ENCODE measurements at places on chromosomes 1 and 21.

GRCh38 chr1:167683641-167684502 lies 37.9 kb upstream of the MPZL1 start:
- H3K27me3 ChIP-seq: no peaks in the 10 kb centered on the region
- peaks cover 71% of the 10 kb centered on the region for H3K36me3 ChIP-seq
- no peak overlapping the region for H3K27ac ChIP-seq

DNA sequence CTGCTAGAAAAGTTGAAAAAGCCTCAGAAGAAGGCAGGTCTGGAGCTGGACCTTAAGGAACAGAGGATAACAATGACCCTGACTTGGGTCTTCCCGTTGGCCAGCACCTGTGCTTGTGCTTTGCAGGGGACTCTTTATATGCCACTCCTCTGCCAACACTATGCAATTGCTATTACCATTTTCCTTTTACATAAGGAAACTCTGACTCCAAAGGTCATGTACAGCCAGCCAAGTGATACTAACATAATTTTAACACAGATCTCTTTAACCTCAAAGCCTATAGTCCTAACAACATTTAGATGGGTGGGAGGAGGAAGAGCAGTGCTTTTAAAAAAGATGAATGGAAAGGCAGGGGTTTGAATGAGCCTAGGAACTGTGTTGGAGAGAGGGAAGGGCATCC lies 106.6 kb upstream of the RAB4A start:
- DNase-seq: no peak
- H3K36me3 ChIP-seq: no peaks in the 10 kb centered on the region
- no peak overlapping the region for H3K4me3 ChIP-seq
- no peaks in the 10 kb centered on the region for H3K4me1 ChIP-seq
- H3K27me3 ChIP-seq: no peaks in the 10 kb centered on the region

DNA sequence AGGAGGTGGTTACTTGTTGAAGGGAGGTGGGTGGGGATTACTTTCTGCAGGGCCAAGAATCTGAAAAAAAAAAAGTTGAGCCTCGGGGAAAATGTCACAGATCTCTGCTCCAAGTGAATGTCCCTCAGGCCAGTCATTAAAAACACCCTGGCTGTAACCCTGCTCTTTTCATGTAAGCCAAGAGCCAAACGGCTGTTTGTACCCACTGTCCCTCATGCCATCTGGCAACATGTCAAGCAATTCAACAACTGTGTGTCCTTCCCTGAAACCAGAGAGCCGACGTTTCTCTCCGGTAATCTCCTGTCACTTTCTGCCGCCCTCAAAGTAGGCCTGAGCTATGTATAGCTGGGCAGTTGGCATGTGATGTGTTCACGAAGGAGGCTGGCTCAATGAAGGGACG lies 14.7 kb downstream of the CASQ2 start:
- no peaks in the 10 kb centered on the region for H3K36me3 ChIP-seq
- no peak overlapping the region for H3K4me3 ChIP-seq
- H3K4me1 ChIP-seq: no peaks in the 10 kb centered on the region
- no peak for DNase-seq
- H3K27me3 ChIP-seq: no peaks in the 10 kb centered on the region
- no peak overlapping the region for H3K27ac ChIP-seq

- H3K27ac ChIP-seq: no peak overlapping the region
- no peak for DNase-seq
- H3K36me3 ChIP-seq: no peaks in the 10 kb centered on the region
These were observed 50.8 kb downstream of the CHD5 start for GRCh38 chr1:6129313-6129712.

DNA sequence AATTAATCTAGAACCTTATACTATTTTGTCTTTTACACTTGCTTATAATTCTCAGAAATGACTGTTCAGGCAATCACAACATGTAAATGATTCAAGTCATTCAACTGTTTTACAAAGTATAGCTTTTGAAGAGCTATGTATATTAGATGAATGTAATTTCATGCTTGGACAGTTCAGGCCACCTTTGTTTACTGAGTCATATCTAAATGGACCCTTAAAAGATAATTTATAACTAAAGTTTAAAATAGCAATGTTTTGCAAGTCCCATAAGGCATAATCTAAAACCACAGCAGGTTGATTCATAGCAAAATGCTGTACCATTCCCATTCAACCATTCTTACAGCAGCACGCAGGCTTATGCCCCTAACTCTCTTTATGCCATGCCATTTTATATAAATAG lies 64.8 kb downstream of the PIK3R3 start:
- no peak overlapping the region for H3K27ac ChIP-seq
- DNase-seq: no peak
- H3K27me3 ChIP-seq: no peaks in the 10 kb centered on the region

DNA sequence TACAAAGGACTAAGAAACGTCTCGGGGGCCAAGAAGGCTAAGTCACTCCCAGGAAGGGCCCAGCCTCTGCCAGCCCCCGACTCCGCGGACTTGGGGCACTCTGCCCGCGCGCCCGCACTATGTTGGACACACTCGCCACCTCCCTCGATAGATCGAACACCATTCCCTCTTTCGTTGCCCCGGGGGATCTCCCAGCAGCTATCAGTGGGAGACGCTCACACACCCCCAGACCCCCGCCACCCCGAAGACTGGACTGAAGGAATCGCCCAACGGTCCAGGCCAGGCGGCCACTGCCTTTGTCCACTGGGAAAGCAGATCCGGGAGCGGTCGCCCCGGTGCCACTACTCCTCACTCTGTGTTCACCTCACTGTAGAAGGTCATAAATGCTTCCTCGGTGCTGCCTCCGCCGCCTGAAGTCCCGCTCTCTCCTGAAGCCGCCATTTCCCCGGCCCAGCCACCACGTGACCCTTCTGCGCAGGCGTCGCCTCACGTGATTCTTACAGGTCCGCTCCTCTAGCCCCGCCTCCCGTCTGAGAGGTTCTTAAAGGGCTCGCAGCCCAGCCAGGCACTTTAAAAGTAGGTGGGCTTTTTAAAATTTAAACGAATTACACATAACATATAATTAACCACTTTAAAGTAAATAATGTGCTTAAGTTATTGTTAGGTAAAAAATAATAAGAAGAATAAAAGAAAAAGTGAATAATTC lies at the start of gene DNAJC8:
DNAJC8 (minus strand) TSS at position 472 of the 706 bp plus-strand sequence; CDS start at position 441, 31 bp downstream.
- DNase-seq: peak; percentile 93
- no peaks in the 10 kb centered on the region for H3K27me3 ChIP-seq
- H3K4me1 ChIP-seq: peaks cover 34% of the 10 kb centered on the region
- H3K36me3 ChIP-seq: peaks cover 16% of the 10 kb centered on the region

- no peaks in the 10 kb centered on the region for H3K27me3 ChIP-seq
- DNase-seq: no peak
- H3K4me3 ChIP-seq: no peak overlapping the region
These were observed 344.9 kb downstream of the PTPRU start for GRCh38 chr1:29581256-29581655.

GRCh38 chr1:200154069-200154767 lies 126.7 kb downstream of the NR5A2 start:
- peak; percentile 17 for DNase-seq
- peaks cover 27% of the 10 kb centered on the region for H3K4me1 ChIP-seq

DNA sequence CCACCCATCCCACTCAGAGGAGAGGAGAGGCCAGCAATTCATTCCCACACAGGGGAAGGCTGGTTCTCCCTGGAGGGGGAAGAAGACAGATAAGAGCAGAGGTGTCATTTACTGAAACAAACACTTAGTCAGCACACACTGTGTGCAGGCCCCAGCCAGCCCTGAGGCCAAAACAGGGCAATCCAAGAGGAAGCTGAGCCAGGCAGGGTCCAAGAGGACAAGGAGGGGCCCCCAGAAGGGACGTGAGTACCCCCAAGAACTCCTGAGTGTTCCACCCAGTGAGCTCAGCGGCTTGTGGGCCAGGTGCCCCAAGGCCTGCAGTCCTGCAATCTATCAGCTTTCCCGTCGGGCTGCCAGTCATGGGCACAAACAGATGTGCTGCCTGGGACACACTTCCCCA lies 15.8 kb downstream of the ADGRB2 start:
- no peak for DNase-seq
- no peaks in the 10 kb centered on the region for H3K27me3 ChIP-seq
- H3K4me3 ChIP-seq: no peak overlapping the region

GRCh38 chr21:34017039-34017961 lies 56.1 kb upstream of the MRPS6 start:
- no peaks in the 10 kb centered on the region for H3K36me3 ChIP-seq
- H3K4me1 ChIP-seq: peaks cover 17% of the 10 kb centered on the region
- no peak for DNase-seq
- H3K27me3 ChIP-seq: no peaks in the 10 kb centered on the region
- H3K27ac ChIP-seq: no peak overlapping the region
- H3K4me3 ChIP-seq: no peak overlapping the region

DNA sequence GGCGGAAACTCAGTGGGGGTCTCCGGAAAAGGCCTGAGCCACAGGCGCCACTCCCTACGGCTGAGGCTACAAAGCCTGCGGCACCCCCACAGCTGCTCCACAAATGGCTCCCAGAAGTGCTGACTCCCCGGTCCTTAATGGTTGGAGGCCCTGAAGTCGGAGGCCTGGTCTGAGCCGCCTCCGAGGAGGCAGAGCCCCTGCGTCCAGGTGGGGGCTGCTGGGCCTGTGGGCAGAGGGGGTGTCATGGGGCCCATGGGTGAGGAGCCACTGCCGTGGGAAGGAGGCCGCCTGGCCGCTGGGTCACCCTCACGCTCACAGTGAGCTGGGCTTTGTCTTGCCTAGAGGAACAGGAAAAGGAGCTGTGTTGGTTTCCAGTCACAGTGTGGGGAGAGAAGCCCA lies 12.4 kb upstream of the COL18A1 start:
- no peak for DNase-seq
- H3K27ac ChIP-seq: no peak overlapping the region
- no peaks in the 10 kb centered on the region for H3K36me3 ChIP-seq
- H3K4me3 ChIP-seq: no peak overlapping the region
- H3K27me3 ChIP-seq: no peaks in the 10 kb centered on the region

DNA sequence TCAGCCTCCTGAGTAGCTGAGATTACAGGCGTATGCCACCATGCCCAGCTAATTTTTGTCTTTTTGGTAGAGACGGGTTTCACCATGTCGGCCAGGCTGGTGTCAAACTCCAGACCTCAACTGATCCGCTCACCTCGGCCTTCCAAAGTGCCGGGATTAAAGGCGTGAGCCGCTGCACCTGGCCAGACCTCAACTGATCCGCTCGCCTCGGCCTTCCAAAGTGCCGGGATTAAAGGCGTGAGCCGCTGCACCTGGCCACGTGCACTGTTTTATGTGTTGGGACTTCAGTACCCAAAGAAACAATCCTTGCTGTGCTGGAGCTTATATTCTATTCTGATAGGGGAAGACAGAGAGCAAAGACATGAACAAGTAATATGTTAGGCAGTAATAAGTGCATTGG lies 10.1 kb downstream of the TRAF5 start:
- no peak overlapping the region for H3K4me3 ChIP-seq
- peaks cover 92% of the 10 kb centered on the region for H3K4me1 ChIP-seq
- DNase-seq: no peak
- H3K27me3 ChIP-seq: no peaks in the 10 kb centered on the region
- no peak overlapping the region for H3K27ac ChIP-seq

DNA sequence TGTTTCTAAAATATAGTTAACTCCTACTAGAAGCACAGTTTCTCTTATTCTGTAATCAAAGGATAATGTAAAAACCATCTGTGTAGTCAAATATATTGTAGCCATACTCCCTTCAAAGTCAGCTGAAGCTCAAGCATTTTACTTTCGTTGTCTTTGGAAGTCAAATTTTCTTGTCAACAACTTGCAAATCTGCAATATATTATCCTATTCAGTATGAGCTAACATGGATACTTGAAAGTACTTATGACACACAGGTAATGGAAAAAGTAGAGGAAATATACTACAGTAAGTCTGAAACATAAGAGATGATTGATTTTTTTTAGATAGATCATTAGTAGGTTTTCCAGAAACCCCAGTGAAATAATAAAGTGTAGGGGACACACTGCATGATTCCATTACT lies 121.5 kb downstream of the COL24A1 start:
- H3K4me1 ChIP-seq: no peaks in the 10 kb centered on the region
- DNase-seq: no peak
- no peaks in the 10 kb centered on the region for H3K36me3 ChIP-seq

DNA sequence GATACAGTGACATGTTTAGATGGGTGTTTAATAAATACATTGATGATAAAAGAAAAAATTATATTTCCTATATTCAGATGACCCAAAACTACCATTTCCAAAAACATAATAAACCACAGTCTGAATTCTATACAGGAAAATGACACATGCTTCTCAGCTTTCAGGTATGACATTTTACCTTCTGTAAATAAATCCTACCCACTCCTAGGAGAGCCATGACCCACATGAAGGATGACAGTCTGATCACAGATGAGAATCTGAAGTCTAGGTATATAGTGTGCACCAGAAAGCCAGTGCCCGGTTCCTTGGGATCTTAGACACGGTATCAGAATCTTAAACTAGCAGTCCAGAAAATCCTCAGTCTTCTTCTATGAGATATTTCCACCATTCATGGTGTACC lies 3.7 kb upstream of the GJA9 start:
- no peaks in the 10 kb centered on the region for H3K36me3 ChIP-seq
- H3K27me3 ChIP-seq: no peaks in the 10 kb centered on the region
- no peak overlapping the region for H3K27ac ChIP-seq

- H3K4me3 ChIP-seq: no peak overlapping the region
- H3K27ac ChIP-seq: no peak overlapping the region
- no peaks in the 10 kb centered on the region for H3K4me1 ChIP-seq
- H3K27me3 ChIP-seq: no peaks in the 10 kb centered on the region
- no peak for DNase-seq
These were observed 85.0 kb downstream of the GRIK1 start for GRCh38 chr21:29854795-29855194.

GRCh38 chr1:227166559-227166958 lies 151.7 kb downstream of the CDC42BPA start:
- no peak overlapping the region for H3K27ac ChIP-seq
- DNase-seq: no peak
- H3K27me3 ChIP-seq: no peaks in the 10 kb centered on the region
- H3K4me3 ChIP-seq: no peak overlapping the region
- no peaks in the 10 kb centered on the region for H3K36me3 ChIP-seq

GRCh38 chr1:40309374-40310128 lies 7.5 kb downstream of the COL9A2 start:
- H3K27me3 ChIP-seq: no peaks in the 10 kb centered on the region
- no peak for DNase-seq
- peaks cover 8% of the 10 kb centered on the region for H3K4me1 ChIP-seq
- no peaks in the 10 kb centered on the region for H3K36me3 ChIP-seq

- H3K4me3 ChIP-seq: no peak overlapping the region
- DNase-seq: no peak
- peaks cover 7% of the 10 kb centered on the region for H3K4me1 ChIP-seq
- no peaks in the 10 kb centered on the region for H3K27me3 ChIP-seq
- H3K27ac ChIP-seq: no peak overlapping the region
- H3K36me3 ChIP-seq: no peaks in the 10 kb centered on the region
These were observed 24.9 kb downstream of the SOAT1 start for GRCh38 chr1:179318491-179318890.

DNA sequence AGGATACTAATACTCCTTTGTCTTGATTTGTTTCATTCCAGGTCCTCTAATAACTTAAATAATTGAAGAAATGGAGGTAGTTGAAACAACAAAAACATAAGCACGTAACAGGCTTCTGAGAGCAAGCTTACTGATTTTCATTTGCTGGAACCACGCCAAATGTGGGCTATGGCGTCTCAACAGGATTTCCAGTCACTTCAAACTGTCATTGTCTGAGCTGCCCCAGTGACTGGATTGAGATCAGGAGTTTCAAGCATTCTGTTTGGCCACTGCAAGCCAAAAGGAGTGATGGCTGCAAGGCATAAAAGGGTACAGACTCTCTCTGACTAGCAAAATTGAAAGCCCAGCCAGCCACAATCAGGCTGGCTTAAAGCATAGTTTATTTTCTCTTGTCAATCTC lies 289.9 kb downstream of the DPYD start:
- no peaks in the 10 kb centered on the region for H3K4me1 ChIP-seq
- no peak overlapping the region for H3K27ac ChIP-seq
- no peaks in the 10 kb centered on the region for H3K36me3 ChIP-seq
- no peak for DNase-seq
- H3K4me3 ChIP-seq: no peak overlapping the region

- H3K4me1 ChIP-seq: no peaks in the 10 kb centered on the region
- no peak overlapping the region for H3K4me3 ChIP-seq
- H3K36me3 ChIP-seq: no peaks in the 10 kb centered on the region
- H3K27me3 ChIP-seq: no peaks in the 10 kb centered on the region
These were observed 134.8 kb downstream of the FGGY start for GRCh38 chr1:59431566-59432294.

Measured in CD8-positive, alpha-beta memory T cell (primary cell).